ENCODE measurements at places on chromosomes 4 and X. TPM values are rescaled to one million over a fixed set of nuclear protein-coding genes. Genes with fewer than 3 reads are reported as not detected.

Gene RIBC1
- 0.31 TPM for total RNA-seq

Gene ADH1A
- total RNA-seq: 0.84 TPM

Gene GPM6B
- 0.88 TPM for total RNA-seq

Gene PHF8
- total RNA-seq: 14.3 TPM

Gene PGRMC1
- 18.4 TPM for total RNA-seq

Gene ENPEP
- total RNA-seq: 2.1 TPM

Gene HSD17B13
- total RNA-seq: 0.69 TPM

Gene CNGA2
- not detected for total RNA-seq

Gene TXK
- total RNA-seq: 0.84 TPM

DNA sequence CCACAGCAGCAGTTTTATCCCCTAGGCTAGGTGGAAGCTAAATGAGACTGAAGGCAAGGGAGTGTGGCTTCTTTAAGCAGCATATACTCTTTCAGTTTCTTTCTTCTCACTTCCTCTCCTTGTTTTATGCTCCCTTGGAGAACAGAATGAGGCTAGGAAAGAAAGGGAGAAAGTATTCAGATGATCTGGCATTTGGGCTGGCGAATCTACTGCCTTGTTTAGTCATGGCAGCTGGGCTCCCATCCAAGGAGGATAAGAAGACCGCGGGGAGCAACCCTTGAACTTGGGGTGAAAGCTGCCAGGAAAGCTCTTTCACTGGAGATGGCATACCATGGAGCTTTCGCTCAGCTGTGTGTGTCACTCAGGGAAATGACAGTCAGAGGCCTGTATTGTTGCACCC, 72.1 kb downstream of the ARHGEF38 start:
- H3K27ac ChIP-seq: no peak overlapping the region
- DNase-seq: peak; percentile 35
- no peaks in the 10 kb centered on the region for H3K27me3 ChIP-seq
- no peak overlapping the region for H3K4me3 ChIP-seq

GRCh38 chrX:47571215-47571614, 10.2 kb downstream of the ARAF start:
- peaks cover 13% of the 10 kb centered on the region for H3K36me3 ChIP-seq
- H3K27ac ChIP-seq: no peak overlapping the region
- no peak overlapping the region for H3K4me3 ChIP-seq

DNA sequence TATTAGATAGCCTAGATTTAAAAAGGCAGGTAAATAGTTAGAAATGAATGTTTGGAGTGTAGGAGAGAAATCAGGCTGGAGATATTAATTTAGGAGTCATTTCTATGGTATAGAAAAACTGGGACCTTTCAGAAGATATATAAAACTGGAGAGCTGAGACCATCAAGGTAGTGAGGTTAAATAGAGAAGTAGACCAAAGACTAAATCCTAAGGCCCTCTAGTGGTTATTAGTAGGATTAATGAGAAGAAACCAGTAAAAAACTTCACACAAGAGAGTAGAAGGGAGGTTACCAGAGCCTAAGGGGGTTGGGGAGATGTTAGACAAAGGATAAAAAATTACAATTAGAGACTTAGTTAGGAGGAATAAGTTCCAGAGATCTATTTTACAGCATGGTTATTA, 351.0 kb upstream of the SPANXN1 start:
- H3K27me3 ChIP-seq: no peaks in the 10 kb centered on the region
- no peak overlapping the region for H3K4me3 ChIP-seq
- no peak overlapping the region for H3K27ac ChIP-seq
- no peak for DNase-seq

GRCh38 chrX:19867411-19867732, 20.0 kb downstream of the SH3KBP1 start:
- no peaks in the 10 kb centered on the region for H3K4me1 ChIP-seq
- no peaks in the 10 kb centered on the region for H3K36me3 ChIP-seq
- no peak overlapping the region for H3K27ac ChIP-seq

DNA sequence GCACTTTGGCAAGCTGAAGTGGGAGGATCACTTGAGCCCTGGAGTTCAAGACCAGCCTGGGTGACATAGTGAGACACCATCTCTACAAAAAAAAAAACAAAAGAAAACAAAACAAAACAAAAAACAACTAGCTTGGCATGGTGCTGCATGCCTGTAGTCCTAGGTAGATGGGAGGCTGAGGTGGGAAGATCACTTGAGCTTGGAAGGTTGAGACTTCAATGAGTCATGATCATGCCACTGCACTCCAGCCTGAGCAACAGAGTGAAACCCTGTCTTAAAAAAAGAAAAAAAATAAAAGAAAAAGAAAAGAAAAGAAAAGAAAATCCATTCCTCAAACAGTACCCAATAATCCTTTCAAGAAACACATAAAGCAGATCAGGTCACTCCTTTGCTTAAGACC, 14.9 kb upstream of the ERCC6L start:
- no peak overlapping the region for H3K4me3 ChIP-seq
- no peaks in the 10 kb centered on the region for H3K36me3 ChIP-seq
- no peak overlapping the region for H3K27ac ChIP-seq
- H3K27me3 ChIP-seq: no peaks in the 10 kb centered on the region
- no peak for DNase-seq

DNA sequence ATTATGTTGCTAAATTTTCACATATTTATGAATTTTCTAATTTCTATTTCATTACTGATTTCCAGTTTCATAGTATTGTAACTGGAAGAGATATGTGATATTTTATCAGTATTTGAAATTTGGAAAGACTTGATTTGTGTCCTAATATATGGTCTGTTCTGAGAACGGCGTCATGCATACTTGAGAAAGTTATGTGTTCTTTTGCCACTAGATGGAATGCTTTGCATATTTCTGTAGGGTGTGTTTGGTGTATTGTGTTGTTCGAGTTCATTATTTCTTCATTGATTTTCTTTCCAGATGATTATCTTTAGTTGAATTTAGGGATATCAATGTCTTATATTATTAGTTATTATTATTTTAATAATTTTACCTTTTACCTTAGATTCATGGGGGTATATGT, 110.6 kb upstream of the ITM2A start:
- H3K36me3 ChIP-seq: no peaks in the 10 kb centered on the region
- H3K4me3 ChIP-seq: no peak overlapping the region
- no peaks in the 10 kb centered on the region for H3K4me1 ChIP-seq
- no peak overlapping the region for H3K27ac ChIP-seq

DNA sequence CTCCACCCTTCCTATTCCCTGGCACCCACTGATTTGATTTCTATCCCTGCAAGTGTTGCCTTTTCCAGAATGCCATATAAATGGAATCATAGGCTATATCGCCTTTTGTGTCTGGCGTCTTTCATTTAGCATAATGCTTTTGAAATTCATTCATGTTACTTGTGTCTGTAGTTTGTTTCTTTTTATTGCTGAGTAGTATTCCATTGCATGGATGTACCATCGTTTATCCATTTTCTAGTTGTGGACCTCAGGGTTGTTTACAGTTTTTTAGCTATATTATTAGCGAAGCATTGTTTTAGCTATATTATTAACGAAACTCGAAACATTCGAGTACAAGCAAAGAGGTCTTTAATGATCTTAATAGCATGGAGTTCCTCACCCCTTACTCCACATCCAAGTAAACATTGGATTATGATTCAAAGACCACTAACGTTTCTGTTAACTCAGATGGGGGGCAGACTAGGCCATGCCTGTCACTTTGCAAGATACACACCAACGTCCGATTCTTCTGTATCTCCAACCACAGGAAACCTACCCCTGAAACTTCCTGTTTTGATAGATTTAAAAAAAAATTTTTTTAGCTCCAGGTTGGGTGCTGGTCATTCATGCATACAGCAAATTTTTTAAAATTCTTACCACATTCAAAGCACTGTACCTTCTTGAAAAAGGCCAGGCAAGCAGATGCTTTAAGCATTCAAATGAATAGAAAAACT, 1.1 kb downstream of the DCK start:
- no peaks in the 10 kb centered on the region for H3K36me3 ChIP-seq
- no peaks in the 10 kb centered on the region for H3K27me3 ChIP-seq
- H3K27ac ChIP-seq: no peak overlapping the region
- no peaks in the 10 kb centered on the region for H3K4me1 ChIP-seq

- no peaks in the 10 kb centered on the region for H3K27me3 ChIP-seq
- DNase-seq: no peak
- no peaks in the 10 kb centered on the region for H3K4me1 ChIP-seq
- no peaks in the 10 kb centered on the region for H3K36me3 ChIP-seq
- no peak overlapping the region for H3K4me3 ChIP-seq
- no peak overlapping the region for H3K27ac ChIP-seq
These were observed 52.6 kb upstream of the RBPJ start for GRCh38 chr4:26268246-26268645.

- H3K27ac ChIP-seq: peak overlapping the region; percentile 37
- H3K4me3 ChIP-seq: no peak overlapping the region
- no peak for DNase-seq
These were observed 198.7 kb downstream of the ENOX2 start for GRCh38 chrX:130704053-130705038.

DNA sequence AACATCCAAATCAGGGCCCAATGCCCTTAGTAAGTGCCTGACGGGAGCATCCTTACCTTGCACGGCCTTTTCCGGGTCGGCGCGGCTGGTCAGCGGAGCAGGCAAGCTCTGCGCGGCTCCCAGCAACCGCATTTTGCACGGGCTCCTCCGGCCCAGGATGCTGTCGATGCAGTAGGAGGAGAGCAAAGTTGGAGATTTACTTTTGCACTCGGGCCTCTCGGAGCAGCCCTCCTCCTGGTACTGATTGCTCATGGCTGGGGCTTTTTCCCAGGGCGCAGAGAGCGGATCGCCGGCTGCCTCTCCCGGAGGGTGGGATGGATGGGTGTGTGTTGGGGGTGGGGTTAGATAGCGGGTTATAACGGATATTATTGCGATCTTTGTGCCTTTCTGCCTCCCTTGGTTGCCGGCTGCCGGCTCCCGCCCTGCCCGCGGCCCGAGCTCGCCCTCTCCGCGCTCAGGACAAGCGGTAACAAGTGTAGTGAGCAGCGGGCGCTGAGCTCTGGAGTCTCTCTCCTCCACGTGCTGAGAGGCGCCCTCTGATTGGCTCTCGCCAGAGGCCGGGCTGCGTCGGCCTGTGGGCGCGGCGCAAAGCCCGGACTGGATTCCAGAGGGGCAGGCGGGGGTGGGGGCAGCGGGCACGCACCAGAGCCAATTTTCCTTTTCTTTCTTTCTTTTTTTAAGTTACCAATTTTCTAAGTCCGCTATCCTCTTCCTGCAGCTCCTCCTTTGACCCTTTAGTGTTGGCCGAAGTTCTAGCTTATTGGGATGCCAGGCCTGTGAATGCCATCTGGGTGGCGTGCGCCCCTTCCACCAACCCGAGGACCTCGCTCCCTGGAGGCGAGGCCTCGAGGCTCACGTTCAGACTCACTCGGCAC, at the start of gene ARX:
ARX (minus strand) TSS at position 480 of the 875 bp plus-strand sequence; CDS start at position 252, 228 bp downstream.
- H3K27ac ChIP-seq: no peak within 1 kb of the TSS
- no peak for DNase-seq
- no peaks in the 10 kb centered on the region for H3K36me3 ChIP-seq
- no peaks in the 10 kb centered on the region for H3K27me3 ChIP-seq

- peak; percentile 40 for DNase-seq
- no peaks in the 10 kb centered on the region for H3K27me3 ChIP-seq
- no peaks in the 10 kb centered on the region for H3K36me3 ChIP-seq
- H3K27ac ChIP-seq: no peak within 1 kb of the TSS
These were observed at the start of gene PJA1 for GRCh38 chrX:69165087-69165651. PJA1 (minus strand) TSS chrX:69165453; CDS start chrX:69163073, 2,380 bp downstream.

DNA sequence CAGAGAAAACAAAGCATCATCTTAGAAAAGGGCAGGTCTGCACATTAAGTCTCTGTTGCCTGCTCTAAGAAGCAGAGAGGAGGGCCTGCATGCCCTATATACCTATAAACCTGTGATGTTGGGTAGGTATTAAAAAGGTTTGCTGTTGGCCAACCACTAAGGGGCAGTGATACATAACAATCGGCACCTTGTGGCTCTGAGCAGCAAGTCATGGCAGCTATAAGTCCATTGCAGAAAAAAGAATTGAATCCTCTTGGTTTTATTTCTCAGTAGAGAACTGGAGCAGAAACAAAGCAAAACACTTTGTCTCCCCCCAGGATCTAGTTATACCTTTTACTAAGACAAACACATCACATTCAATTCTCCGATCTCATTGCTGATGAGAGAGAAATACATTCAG, 1364.4 kb downstream of the STIM2 start:
- no peak for DNase-seq
- no peaks in the 10 kb centered on the region for H3K36me3 ChIP-seq
- no peak overlapping the region for H3K4me3 ChIP-seq
- H3K4me1 ChIP-seq: no peaks in the 10 kb centered on the region
- no peaks in the 10 kb centered on the region for H3K27me3 ChIP-seq
- no peak overlapping the region for H3K27ac ChIP-seq

GRCh38 chrX:39725928-39726619, 371.7 kb downstream of the BCOR start:
- H3K27ac ChIP-seq: no peak overlapping the region
- no peak for DNase-seq
- no peaks in the 10 kb centered on the region for H3K27me3 ChIP-seq
- no peaks in the 10 kb centered on the region for H3K4me1 ChIP-seq
- H3K36me3 ChIP-seq: no peaks in the 10 kb centered on the region

DNA sequence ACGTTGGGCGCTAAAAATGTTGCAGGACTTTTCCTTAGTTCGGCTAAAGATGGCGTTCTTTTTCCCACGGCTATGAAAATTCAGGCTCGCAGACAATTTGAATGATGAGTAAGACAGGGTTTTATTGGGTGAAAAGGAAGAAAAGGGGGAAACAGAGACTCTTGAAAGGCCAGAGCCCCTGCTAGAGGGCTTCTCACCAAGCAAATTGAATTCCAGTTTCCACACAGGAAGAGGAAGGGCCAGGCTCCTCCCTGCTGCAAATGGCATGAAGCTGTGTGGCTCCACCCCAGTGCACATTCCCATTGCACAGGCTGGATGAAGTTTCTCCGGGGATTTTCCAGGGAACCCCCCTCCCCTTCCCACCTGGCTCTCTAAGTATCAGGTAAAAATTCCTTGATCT, 210.9 kb downstream of the KLHL4 start:
- H3K27me3 ChIP-seq: no peaks in the 10 kb centered on the region
- no peak for DNase-seq
- no peak overlapping the region for H3K4me3 ChIP-seq
- H3K27ac ChIP-seq: no peak overlapping the region

DNA sequence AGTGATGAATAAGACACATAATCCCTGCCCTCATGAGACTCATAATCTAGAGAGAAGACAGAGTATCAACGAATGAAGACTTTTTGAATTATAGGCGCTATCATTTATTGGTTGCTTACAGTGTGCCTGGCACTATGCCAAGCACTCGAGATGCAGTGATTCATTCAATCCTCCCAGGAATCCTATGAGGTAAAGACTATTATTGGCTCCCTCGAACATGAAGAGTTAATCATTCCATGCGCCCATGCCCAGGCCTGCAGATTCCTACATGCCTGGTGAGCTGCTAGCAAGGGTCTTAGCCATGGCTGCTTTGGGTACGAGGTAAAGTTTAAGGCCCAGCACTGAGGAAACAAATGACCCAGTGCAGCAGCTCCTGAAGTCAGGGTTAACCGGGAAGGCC, 47.0 kb downstream of the TEX13B start:
- no peak for DNase-seq
- H3K4me1 ChIP-seq: no peaks in the 10 kb centered on the region
- no peaks in the 10 kb centered on the region for H3K36me3 ChIP-seq
- H3K27me3 ChIP-seq: no peaks in the 10 kb centered on the region

Measured in pancreas (tissue), 10 donors.